Kidney (tissue), 22 donors: ENCODE measurements at places on chromosomes 13 and 19.

DNA sequence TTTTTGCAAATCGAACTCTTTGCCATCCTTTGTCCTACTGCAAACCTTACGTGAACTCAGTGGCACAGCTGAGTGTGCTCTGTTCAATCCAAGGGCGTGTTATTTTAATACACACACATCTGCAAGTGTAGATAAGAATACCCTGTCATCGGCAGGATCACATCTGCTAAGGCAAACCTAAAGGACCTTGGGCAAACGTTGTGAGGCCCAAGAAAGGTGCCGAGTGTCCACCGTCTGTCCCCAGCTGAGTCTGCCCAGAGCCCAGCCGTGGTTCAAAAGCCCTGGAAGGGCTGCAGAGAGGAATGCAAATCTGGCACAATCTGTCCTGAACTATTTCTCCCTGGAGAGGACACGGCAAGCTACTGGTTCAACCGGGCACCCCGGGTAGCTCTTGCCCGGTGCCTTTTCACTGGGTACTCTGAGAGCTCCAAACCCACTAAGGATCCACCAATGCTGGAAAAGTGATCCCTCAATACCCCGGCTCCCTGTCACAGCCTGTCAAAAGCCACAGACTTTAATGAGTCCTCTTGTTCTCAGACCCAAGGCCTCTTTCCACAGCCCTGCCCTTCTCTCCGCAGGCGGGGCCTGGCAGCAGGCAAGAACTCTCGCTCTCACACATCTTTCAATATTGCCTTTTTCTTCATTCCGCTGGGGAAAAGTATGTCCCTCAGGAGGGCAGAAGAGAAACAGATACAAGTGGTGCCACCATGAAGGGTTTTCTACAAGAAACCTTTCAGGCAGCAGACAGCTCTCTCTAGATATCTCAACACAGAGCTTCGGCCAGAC, 17.0 kb downstream of the SLC7A1 start:
- DNase-seq = no peak

DNA sequence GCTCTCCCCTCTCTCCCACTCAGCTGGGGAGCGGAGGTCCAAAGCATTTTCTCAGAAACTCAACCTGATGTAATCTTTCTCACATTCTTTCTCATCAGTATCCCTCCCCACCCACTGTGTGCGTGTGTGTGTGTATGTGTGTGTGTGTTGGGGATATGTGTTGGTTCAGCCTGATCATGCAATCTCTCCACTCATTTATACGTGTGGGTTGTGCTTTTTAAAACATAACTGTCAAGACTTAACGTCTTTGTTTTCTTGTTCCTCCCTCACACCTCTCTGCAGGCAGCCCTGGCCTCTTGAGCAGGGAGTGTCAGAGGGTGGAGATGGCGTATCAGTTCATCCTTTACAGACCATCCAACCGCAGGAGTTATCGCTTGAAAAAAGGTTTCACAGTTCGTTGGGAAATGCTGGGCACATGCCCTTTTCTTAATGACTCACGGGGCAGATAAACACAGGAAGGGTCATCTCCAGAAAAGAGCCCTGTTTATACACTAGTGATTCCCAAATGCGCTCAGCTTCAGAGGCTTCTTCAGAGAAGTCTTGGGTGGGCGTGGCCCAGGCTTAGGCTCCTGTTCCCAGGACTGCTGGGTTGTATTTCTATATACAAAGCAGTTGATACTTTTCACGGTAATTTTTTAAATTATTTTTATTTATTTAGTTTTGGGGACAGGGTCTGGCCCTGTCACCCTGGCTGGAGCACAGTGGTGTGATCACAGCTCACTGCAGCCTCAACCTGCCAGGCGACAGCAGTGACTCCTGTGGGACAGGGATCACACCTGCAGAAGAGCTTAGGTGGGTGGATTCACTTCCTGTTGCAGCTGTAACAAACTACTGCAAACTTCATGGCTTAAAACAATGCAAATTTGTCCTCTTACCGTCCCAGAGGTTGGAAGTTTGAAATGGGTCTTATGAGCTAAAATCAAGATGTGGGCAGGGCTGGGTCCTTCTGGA, 60.3 kb downstream of the CCDC70 start:
- no peak for DNase-seq

DNA sequence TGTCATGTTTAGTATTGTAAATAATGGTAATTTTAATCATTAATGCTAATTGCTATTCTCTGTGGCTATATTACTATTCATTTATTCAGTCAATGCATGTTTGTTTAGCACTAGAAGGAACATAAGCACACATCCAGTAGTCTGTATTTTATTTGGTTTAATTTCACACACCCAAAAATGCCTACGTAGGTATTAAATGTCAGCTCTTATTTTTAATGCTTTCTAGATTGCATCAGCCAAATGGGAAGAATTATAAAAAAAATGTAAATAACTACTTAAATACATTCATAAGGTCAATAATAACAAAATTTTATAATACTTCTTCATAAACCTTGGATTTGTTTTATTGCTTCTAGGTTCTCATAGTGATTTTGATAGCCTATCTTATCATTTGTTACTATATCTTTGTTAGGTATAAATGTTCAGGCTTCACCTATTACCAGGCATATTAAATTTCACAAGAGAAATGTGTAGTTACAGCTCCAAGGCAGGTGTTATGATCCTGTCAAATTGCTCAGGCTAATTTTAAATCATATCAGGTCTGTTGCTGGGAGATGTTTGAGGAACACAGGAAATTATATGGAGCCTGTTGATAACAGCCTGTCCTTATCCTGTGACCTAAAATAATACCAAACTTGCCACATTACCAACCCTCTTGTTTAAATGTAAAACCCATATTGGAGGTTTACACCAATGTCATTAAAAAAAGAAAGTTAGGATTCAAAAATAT, 34.4 kb downstream of the ITGBL1 start:
- DNase-seq = no peak

GRCh38 chr19:42184401-42184861, 33.0 kb downstream of the DEDD2 start:
- peak; percentile 87 for DNase-seq
